Fibroblast of the aortic adventitia (primary cell): ENCODE measurements at places on chromosomes 12 and 14. TPM values are rescaled to one million over a fixed set of nuclear protein-coding genes. Genes with fewer than 3 reads are reported as not detected.

- DNase-seq, result no peak
Measured at GRCh38 chr14:50242566-50243310, 11.4 kb upstream of the SOS2 start.

- peak; percentile 49 for DNase-seq
Measured at GRCh38 chr12:105334582-105334981, 4.1 kb downstream of the C12orf75 start.

DNA sequence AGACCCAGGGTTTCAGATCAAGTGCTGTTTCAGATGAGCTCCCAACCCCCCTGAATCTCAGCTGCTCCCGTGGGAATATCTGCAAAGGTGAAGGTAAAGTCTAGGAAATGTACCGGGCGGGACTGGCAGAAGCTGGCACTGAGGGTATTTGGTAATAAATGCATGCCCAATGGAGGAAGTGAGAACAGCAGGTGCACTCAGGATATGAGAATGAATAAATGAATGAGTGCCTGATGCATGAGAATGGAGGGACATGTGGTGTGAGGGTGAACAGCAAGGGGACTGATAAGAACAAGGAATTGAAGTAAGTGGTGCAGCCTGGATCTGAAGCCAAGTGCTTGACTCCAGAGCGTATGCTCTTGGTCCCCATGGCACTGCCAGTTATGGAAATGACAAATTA is 11.6 kb downstream of the RAPGEF3 start:
- DNase-seq, result no peak

DNA sequence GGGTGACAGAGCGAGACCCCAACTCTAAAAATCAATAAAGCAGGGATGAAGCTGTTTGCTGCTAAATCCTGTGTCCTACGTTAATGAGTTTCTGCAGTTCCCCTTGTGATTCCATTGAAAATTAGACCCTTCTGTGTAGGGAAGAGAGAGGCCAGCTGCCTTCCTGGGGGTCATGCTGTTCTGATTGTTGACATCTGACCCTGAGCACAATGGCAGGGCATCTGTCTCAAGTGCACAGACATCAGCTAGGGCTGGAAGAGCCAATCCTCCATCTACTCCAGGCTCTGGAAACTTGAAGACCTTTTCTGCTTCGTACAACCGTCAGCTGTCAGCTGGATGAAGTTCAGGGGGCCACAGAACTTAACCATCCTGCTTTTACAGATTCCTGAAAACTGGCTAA is 10.1 kb downstream of the FBXL14 start:
- DNase-seq, result no peak

DNA sequence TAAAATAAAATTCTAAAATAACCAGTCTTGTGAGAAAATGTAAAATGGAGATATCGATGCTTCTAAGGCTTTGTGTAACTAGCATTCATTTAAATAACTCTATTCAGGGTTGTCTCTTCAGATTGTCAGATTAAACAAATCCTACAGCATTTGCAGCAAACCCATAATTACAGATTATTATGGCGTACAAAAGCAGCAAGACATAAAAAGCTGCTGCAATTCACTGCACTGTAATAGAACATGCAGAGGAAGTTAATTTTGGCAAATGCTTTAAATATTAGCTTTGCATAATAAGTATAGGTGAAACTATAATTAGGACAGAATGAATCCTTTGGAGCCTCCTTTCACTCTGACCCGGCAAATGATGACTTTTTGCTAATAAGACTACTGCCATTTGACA is 98.3 kb downstream of the INSM2 start:
- DNase-seq, result no peak

DNA sequence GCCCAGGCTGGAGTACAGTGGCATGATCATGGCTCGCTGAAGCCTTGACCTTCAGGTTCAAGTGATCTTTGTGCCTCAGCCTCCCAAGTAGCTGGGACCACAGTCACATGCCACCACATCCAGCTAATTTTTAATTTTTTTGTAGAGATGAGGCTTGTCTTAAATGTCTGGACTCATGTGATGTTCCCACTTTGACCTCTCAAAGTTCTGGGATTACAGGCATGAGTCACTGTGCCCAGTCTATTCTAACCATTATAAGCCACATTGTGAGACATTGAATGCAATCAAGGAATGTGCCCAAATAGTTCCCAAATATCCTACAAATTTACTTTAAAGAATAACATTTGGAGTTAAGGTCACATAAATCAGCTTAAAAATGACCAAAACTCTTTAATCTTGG is 130.7 kb upstream of the ARID2 start:
- DNase-seq, result no peak

- DNase-seq, result peak; percentile 39
Measured at GRCh38 chr12:78916845-78917480, 52.4 kb downstream of the SYT1 start.

DNA sequence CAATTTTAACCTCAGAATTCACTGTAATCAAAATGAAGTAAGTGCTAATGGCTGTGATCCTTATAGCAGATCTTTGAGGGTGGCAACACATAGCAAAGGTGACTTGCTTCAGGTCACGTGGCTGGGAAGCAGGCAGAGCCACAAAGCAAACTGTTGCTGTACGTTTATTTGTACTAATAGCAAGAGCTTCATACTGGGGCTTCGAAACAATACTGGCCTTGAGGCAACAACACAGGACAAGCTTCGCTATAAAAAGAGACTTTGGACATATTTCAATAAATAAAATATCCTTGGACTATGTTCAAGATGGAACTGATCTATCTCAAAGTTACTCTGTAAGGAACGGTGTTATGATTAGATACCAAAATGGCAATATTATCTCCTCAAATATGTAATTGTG is 44.6 kb downstream of the MSRB3 start:
- no peak for DNase-seq

DNA sequence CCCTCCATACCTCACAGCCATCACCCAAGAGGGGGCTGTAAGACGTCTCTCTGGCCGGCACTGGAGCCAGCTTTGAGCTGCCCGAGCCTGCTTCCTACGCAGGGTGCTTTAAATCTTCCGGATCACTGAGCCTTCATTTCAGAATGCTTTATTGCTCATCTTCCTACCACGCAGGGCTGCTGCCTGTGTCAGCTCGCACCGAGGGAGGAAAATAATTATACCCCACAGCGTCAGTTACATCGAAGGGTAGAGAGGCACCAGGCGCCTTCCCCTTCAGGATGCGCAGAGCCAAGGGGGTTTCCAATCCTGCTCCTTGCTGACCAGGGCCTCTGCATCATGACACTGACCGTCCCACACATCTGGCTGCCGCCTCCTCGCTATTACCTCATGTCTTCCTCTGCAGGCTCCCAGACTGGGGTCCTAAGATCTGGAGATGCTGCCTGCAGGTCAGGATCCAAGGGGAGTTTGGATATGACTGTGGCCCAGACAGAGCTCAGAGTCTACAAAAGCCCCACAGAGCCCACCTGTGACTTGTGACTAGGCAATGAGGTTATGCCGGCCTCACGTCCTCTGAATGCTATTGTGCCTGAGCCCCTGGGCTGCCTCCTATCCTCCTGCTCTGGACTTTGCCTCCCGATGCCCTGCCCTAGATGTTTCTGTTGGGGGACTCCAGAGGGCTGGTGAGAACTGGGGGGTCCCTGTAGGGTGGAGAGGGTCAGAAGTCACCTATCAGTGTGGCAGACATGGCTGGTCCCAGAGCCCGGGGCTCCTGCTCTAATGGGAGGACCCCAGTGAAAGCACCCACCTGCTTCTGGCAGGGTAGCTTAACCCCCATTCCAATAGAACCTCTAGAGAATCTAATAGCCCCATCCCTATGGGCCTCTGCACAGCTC is 220.3 kb upstream of the RTL1 start:
- no peak for DNase-seq

DNA sequence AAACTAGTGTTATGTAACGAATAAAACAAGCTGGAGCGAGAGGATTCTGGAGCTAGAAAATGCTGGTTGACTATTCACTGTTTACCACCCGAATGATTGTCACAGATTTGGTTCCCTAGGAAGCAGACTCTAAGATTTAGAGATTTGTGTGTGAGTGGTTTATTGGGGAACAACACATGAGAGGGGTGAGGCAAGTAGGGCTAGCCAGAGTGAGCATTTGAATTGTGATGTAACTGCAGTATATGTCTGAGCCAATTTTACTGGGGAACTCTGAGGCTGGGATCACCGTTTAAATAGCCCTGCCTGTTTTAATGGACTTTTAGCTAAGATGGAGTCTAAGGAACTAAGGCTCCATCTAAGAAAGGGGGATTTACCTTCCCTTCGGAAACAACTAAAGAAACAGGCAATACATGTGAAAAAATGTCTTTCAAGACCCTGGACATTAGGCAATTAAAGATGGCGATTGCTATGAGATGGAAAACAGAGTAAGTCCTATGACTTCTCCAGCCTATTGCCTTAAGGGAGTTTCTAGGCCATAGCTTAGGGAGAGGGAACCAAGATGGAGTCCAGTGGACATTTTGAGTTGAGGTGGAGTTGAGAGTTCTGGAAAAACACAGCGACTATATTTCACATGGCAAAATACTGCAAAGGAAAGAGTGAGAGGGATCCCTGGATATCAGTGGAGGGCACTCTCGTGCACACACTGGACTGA is 6.3 kb downstream of the MGP start:
- no peak for DNase-seq

GRCh38 chr12:41466802-41467201 is 278.7 kb downstream of the PDZRN4 start:
- no peak for DNase-seq

GRCh38 chr14:105168093-105168420 is 519 bp downstream of the JAG2 start:
- no peak for DNase-seq

- DNase-seq, result peak; percentile 36
Measured at GRCh38 chr12:122523846-122524718, 2.7 kb downstream of the RSRC2 start.

GRCh38 chr12:62792236-62792870 is 142.6 kb downstream of the PPM1H start:
- DNase-seq, result no peak

DNA sequence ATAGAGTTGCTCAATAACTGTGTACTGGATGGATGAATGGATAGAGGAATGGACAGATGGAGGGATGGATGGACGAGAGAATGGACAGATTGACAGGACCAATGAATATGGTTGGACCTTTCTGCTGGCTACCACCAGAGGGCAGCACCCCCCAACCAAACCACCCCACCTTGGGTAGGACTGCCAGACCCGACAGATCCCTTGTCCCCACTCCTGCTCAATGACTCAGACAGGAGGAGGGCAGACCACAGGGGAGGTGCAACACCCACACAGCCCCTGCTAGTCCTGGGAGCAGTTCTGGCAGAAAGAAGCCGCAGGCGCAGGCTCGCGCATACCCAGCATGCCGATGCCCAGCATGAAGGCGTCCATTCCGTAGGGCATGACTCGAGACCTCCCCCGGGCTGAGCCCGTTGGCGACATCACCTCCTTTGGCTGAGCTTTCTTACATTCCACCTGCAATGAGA is 12.4 kb downstream of the MSI1 start:
- DNase-seq, result peak; percentile 76

- DNase-seq, result peak; percentile 90
Measured at GRCh38 chr12:68538726-68539614, 71.7 kb upstream of the RAP1B start.

GRCh38 chr14:36901861-36902260 is 240.2 kb downstream of the PAX9 start:
- peak; percentile 1 for DNase-seq

DNA sequence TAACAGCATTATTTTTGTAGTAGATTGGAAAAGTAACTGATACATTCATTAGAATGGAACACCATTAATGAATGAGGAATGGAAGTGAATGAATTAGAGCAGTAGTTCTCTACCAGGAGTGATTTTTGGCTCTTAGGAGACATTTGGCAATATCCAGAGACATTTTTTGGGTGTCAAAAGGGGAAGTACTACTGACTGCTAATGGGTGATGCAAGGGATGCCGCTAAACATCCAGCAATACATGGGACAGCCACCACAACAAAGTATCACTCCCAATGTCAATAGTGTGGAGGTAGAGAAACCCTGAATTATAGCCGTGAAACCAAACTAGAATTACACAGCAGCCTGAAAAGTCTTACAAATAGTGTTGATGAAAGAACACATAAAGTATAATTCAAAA is 1.5 kb downstream of the CHURC1 start:
- DNase-seq, result no peak

- no peak for DNase-seq
Measured at GRCh38 chr14:21022686-21023085, 2.2 kb downstream of the NDRG2 start.

DNA sequence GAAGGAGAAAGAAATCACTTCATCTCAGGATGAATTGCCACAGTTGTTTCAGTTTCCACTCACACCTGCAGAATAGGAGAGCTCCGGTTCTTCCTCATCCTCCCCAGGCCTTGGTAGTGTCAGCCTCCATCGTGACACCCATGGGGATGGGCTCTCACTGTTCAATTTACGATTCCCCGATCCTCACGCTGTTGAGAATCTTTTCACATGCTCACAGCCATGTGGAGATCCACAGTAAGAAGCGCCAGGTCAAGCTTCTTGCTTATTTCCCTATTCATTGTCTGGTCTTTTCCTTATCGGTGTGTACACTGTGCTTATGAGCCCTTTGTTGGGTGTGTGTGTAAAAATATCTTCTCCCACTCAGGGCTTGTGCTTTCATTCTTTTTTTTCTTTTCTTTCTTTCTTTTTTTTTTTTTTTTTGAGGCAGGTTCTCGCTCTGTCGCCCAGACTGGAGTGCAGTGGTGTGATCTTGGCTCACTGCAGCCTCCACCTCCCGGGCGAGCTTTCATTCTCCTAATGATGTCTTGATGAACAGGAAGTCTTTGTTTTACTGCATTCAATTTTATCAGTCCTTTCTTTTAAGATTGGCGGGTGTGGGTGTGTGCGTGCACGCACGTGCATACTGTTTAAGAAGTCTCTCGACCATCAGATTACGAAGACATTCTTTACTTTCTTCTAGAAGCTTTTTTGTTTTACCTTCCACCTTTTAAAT is 21.5 kb downstream of the RIN3 start:
- DNase-seq, result no peak

- DNase-seq, result no peak
Measured at GRCh38 chr12:34030591-34030990, 8.3 kb downstream of the ALG10 start.

DNA sequence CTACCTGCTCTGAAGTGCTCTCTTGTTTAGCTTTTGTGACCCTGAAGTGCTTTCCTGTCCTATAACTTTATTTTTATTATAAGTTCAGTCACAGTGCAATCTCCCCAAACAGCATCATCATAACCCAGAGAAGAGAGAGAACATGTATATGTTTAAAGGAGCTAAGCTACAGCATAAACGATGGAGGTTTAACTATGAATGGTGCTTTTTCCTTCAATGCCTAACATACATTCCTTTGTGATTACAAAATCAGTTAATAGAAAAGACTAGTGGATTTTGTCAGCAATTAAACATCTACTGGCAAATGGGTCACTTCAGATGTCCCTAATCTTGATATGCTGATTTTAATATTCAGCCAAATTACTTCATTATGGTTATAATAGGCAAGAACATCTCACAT is 46.4 kb downstream of the ZFYVE21 start:
- no peak for DNase-seq

GRCh38 chr14:77364146-77364545 is 12.7 kb downstream of the TMED8 start:
- no peak for DNase-seq

The LTB4R2 gene
- total RNA-seq, result 3.5 and 18.6 TPM in 2 replicates

The GUCY2C gene
- total RNA-seq, result not detected in 2 replicates

The WNT1 gene
- total RNA-seq, result not detected in 2 replicates

The ALG10 gene
- total RNA-seq, result 2.0 and 16.8 TPM in 2 replicates

The RABGGTA gene
- total RNA-seq, result 21.2 and 26.7 TPM in 2 replicates

The SYT10 gene
- total RNA-seq, result not detected in 2 replicates

The LMNTD1 gene
- total RNA-seq, result 1.3 TPM in 1 of 2 replicates, not detected in the other

The LRP1 gene
- 381 and 541 TPM in 2 replicates for total RNA-seq

The PXN gene
- total RNA-seq, result 66.1 and 68.3 TPM in 2 replicates

The AGAP2 gene
- 0.25 and 0.27 TPM in 2 replicates for total RNA-seq

The SLC25A47 gene
- total RNA-seq, result not detected in 2 replicates

The SSTR1 gene
- 0.57 and 0.63 TPM in 2 replicates for total RNA-seq

The GNPTAB gene
- total RNA-seq, result 31.5 and 38.3 TPM in 2 replicates

The PKP2 gene
- 0.45 and 16.1 TPM in 2 replicates for total RNA-seq
